Stimulated activated CD8-positive, alpha-beta memory T cell treated with anti-CD3 and anti-CD28 coated beads, Interleukin-15, amount 100 ng/mL, for 48 hours (primary cell): ENCODE measurements at places on chromosomes 12 and 14.

GRCh38 chr12:126369487-126370463, 1304.5 kb downstream of the AACS start:
- no peak for DNase-seq

DNA sequence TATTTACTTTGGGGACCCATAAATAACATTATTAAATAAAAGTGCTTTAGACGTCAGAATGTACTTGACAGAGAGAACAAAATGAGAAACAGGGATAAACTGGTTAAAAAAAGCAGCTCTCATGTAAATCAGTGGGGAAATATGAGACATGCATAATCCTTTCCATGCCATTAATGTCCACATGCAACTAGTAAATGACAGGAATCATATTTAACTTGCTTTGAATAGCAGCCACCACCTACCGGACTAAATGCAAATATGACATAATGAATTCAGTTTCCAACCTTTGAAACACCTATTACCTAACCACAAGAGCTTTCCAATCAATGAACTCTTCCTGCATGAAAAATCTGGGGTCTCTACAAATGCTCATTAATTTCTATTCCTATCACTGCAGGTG, 19.6 kb downstream of the FGD6 start:
- DNase-seq, result no peak

DNA sequence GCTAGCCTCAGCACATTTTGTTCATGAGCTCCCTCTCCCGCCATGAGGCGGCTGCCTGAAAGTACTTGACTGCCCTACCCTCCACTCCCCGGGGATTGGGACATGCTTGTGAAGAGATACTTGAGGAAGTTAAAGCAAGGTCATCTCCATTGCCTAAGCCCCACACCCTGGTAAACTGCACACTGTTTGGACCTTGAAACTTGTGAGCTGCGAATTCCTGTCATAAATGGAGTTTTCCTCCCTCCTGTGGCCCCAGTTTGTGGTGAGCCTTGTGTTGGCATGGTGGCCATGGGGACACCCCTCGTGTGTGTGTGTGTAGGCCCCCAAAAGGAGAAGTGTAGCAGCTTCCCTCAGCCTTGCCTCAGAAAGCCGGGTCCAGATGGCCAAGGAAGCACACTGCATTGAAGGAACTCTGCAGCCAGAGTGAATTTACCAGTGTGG, 395.5 kb downstream of the ZFP36L1 start:
- DNase-seq, result no peak

GRCh38 chr14:101950100-101950499, 14.3 kb upstream of the DYNC1H1 start:
- DNase-seq, result no peak

- DNase-seq, result no peak
These were observed 7.8 kb downstream of the PGF start for GRCh38 chr14:74947353-74948227.

DNA sequence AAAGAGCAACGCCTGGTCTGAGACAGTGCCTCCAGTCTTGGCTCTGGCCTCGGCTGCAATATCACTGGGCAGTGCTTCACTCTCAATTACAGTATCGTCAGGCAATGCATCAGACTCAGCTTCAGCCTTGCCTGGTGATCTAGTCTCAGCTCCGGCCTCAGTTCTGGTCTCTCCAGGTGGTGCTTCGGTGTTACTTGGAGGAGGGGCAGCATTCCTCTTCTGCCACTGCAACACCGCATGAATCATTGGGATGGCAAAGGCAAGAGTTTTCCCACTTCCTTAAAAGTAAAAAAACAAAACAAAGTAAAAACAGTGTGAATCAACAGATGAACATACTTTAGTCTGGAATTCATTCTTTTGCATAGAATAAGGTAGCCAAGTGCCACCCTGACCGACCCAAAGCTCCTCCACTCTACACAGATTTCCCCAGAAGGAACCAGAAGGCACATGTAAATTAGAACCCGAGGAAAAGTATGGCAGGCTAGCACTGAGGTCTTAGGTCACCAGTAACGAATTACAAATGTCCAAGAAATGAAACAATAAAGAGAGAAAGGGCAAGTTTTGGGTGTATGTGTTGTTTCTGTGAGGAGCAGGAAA, 18.6 kb downstream of the DDX24 start:
- no peak for DNase-seq

DNA sequence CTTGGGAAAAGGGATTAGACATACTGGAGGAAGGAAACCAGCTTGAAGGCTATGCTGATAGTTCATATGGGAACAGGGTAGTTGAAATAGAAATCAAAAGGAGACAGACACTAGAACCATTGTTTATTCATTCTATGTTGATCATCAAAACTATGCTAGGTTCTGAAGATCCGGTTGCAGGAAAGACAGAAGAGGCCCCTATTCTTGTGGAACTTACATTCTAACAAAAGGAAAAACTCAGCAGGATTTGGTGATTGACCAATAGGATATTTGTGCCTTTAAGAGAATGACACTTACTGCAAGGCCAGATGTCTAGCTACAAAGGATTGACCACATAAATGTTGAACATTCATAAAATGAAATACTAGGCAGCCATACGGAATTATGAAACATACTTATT, 179.2 kb downstream of the AKAP6 start:
- DNase-seq, result no peak

DNA sequence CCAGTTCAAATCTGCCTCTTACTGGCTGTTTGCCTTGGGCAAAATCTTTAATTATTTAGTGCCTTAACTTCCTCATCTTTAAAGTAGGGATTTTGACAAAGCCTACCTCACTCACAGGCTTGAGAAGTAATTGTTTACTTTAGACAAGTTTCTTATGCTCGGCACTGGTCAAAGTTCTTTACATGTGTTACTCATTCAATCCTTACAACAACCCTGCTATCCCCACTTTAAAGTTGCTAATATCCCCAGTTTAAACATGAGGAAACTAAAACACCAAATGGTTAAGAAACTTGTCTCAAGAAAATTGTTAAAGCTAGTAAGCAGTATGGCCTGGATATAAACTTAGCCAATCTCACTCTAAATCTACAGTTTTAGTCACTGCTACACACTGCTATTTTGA, 204.0 kb upstream of the AVPR1A start:
- no peak for DNase-seq

GRCh38 chr12:103819312-103819711, 21.7 kb downstream of the NT5DC3 start:
- no peak for DNase-seq

DNA sequence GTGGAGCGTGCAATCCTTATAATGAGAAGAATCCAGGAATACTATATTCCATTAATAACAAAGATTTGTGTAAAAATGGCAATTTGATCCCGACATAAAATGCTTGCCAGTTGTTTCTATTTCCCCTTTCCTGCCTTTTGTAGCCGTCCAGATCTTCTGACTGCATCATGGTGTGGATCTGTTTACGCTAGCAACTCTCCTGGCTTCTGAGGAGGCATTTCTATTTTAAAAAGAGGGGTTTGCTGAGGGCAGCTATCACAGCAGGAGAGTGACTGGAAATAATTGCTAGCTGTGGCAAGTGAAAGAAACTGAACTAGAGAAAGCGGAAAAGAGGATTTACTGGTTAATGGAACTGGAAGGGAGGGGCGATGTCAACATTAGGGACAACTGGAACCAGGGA, 145.6 kb downstream of the ATP23 start:
- no peak for DNase-seq

DNA sequence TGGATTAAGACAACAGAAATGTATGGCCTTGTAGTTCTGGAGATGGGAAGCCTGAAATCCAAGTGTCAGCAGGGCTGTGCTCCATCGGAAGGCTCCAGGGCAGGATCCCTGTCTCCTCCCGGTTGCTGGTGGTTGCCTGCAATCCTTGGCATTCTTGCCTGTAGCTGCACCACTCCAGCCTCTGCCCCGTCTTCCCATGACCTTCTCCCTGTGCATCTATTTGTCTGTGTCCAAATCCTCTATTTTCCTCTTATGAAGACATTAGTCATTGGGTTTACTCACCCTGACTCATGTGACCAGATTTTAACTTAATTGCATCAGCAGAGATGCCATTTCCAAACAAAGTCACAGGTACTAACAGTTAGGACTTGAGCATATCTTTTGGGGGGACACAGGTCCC, 15.1 kb downstream of the TUNAR start:
- no peak for DNase-seq

DNA sequence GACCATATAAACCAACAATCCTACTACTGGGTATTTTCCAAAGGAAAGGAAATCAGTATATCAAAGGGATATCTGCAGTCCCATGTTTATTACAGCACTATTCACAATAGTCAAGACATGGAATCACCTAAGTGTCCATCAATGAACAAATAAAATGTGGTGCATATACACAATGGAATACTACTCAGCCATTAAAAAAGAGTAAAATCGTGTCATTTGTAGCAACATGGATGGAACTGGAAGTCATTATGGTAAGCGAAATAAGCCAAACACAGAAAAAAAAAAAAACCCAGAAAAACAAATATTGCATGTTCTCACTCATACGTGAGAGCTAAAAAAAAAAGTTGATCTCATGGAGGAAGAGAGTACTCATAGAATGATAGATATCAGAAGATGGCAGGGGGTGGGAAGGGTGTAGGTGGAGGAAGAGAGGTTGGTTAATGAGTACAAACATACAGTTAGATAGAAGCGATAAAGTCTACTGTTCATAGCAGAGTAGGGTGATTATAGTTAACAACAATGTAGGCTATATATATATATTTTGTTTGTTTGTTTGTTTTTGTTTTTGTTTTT, 49.3 kb downstream of the BCAT1 start:
- DNase-seq, result no peak

DNA sequence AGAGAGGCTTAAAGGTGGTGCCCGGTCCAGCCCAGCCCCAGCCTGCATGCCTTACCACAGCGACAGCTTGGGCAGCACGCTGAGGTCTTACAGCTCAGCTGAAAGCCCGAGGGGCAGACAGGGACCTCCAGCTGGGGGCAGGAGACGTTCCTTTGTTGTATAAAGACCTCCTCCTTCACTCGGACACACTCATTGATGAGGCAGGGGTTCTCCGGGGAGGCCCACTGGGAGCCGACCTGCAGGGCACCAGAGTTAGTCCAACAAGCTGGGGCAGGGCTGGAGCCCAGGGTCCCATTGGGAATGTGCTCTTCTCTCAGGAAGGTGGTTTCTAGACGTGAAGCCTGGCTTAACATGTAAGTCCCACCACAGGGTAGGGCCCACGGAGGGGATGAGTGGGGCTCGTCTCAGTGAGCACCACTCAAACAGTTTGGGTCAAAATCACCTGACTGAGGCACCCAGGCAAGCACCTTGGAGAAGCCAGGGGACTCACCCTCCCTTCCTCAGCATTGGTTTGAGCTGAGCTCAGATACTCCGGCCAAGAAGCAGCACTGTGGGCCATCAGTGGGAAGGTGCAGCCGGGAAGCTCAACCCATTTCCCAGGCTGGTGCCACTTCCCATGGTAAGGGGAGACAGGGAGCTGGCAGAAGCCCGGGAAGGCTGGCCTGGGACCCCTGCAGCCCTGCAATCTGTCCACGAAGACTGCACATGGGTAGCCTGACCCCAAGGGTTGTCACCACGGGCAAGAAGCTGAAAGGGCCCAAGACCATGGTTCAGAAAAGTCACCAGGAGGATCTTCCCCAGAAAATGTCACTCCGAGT, 24.3 kb upstream of the ANO2 start:
- DNase-seq, result no peak

DNA sequence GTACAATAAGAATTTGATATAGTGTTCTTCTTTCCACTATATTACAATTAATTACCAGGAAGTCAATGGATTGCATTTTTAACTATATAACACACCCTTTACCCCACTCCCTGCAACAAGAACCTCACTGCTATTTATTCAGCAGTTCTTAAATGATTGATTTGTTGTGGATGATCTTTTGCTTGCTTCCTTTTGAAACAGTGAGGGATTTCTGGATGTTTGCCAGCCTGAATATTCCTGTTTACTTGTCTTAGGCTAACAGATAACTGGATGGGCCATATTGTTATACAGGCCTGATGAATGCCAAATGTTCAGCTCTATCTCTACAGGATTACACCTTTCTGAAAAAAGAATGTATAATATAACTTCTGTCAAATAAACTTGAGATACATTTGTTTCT, 497.6 kb downstream of the APAF1 start:
- no peak for DNase-seq

GRCh38 chr12:125160281-125160955, 95.2 kb downstream of the AACS start:
- no peak for DNase-seq

DNA sequence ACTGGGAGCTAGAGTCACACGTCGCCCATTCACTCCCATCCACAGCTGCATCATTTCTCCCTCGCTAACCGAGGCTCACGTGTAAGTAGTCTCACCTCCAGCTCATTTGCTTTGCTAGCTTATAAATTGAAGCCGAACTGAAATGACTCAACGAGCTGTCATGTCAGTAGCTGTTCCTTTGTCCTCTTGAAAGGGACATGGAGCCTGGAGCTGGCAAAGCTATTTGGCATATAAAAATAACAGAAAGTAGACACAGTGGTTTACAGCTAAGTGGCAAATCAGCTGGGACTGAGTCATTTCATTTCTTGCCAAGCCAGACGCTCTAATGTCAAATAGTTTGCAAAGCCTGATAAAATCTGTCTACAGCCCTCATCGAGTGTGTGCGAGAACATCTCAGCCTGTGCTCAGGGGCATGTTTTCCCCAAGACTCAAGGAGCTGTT, 114.4 kb upstream of the TMEM233 start:
- DNase-seq, result no peak

GRCh38 chr12:1800401-1801302, 19.7 kb upstream of the LRTM2 start:
- no peak for DNase-seq

- DNase-seq, result no peak
These were observed 892.4 kb downstream of the RPS29 start for GRCh38 chr14:48693793-48694192.

DNA sequence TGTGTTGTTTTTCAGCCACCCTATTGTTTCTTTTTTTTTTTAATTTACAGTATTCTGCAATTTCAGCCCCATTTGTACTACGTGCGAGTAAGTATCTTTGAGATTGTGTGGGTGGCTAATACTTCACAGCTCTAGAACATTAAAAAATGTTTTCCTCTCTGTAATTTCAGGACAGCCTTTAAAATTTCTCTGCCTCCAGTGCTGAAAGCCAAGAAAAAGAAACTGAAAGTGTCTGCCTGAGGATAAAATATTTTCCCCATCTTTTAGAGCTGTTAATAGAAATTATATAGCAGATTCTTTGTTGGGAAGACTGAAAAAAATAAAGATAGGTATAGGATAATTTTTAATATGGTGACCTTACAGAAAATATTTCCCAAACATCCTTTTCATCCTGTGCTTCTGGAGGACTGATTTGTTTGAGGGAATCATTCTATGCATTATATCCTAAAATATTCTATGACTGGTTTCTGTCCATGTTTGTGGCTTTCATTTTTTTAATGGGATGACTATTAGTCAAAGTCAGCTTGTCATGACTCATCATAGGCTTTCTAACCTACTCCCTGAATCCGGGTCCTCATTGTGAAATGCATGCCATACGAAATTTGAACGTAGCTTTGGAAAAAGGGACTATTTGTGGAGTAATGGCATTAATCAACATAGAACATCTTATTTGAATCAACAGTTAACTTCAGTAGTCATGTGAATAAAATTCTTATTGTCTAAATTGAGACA, 10.8 kb upstream of the TCTN2 start:
- no peak for DNase-seq

DNA sequence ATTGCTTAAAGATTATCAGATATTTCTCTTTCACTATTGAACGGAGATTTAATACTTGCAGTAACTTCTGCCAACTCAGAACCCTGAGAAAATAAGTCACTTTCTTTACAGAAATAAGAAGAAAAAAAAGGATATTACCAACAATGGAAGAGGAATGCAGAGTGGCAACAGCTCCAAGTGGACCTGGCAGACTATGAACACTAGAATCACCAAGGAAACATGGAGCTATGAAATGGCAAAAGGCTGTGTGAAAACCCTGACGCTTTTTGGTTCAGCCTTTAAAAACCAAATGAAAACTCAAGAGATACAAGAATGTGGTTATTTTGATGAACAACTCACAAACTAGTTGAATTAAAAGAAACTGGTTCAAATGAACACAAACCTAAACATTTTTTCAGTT, 17.7 kb downstream of the DTD2 start:
- no peak for DNase-seq
